ENCODE measurements at places on chromosomes 1 and 21.

- DNase-seq = no peak
Measured at GRCh38 chr1:201455098-201455497, 13.9 kb downstream of the PHLDA3 start.

GRCh38 chr21:36456729-36457414, 23.1 kb downstream of the CLDN14 start:
- no peak for DNase-seq

GRCh38 chr1:41713557-41714327, 205.0 kb downstream of the HIVEP3 start:
- DNase-seq = no peak

- no peak for DNase-seq
Measured at GRCh38 chr21:36994501-36995158, 11.9 kb upstream of the RIPPLY3 start.

GRCh38 chr1:242534753-242535152, 10.3 kb upstream of the PLD5 start:
- no peak for DNase-seq

DNA sequence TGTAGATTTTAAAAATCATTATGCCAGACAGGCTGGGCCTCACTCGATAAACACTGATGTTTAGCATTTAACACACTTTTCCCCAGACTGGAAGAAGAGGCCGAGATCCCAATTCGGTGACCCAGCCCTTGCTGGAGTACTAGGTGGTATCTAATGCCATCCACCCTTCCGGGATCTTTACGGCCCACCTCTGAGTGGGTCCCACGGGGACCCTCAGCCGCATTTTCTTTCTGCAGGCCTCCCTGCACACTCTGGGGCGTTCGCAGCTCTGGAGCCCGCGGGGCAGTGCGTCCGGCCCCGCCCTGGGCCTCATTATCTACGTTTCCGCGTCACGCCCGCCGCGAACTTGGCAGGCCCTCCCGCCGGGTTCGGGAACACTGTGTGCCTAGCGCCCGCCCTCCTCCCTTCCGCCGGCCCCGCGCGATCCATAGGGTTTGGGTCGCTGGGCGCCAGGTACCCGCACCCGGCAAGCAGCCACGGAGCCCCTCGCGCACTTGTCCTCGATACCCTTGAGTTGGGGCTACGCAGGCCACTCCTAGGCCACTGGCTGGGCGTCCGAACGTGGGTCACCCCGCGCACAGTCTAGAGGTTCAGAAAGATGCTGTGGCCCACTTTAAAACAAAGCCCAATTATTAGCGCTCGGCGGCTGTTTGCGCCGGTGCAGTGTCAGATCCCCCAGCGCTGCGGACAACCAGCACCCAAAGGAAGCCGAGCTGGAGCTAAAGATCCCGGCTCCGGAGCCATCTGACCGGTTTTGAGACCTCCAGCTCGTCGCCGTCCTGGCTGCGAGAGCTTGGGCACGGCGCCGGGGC, 950 bp upstream of the EVA1C start:
- peak; percentile 55 for DNase-seq

DNA sequence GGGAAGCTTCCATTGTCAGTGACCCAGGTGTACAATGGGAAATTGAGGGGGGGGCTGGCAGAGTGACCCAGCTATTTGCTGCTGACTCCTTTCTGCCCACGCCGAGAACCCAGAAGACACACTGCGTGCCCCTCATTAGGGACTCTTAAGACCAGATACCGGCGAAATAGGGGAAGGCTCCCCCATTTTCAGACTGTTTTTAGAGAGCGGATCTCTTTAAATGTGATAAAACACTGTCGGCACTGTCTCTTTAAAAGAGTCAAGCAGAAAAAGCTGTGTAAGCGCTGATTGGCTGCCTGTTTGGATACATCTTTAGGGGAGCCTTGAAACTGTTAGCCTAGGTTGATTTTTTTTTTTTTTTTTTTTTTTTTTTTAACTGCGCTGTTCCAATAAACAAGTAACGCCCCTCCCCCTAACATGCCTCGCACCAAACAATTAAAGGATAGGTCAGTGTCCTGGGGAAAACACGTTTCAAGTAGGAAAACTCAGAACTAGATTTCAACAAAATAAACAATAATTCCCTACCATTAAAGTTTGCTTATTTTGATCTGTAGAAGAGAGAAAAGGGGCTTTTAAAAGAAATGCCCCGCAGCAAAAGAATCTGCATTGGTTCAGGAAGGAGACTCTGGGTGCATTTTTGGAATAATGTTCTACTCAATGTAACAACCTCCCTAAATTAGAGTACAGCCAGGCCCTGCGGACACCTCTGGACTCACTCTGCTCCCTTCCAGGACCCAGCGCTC, 1.4 kb upstream of the SSBP3 start:
- peak; percentile 47 for DNase-seq

GRCh38 chr1:31372051-31372450, 825 bp downstream of the FABP3 start:
- no peak for DNase-seq

GRCh38 chr1:180981596-180982387, 40.9 kb downstream of the STX6 start:
- DNase-seq = peak; percentile 43

Measured in activated T-cell treated with anti-CD3 and anti-CD28 coated beads, Interleukin-2, amount 50 U/mL, for 4 hours (primary cell).